ENCODE measurements at places on chromosomes 16 and 17.

- no peak for DNase-seq
These were observed 146.8 kb upstream of the GSE1 start for GRCh38 chr16:85466304-85466700.

DNA sequence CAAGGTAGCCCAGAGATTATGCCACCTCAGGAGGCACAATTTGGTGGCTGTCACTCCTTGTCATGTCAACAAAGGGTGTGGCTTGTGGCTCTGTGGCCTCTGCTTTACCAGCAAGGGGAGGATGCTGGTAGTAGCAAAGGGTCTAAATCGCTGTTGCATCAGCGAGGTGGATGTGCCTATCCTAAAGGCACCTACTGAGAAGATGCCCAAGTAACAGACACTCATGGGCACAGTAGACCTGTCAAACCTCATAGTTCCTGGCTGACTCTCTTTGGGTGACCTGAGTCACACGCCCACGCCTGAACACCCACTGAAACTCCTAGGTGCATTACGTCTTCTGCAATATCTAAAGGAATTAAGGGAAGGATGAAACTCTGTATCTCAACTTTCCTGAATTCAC, 139.5 kb downstream of the PRKCB start:
- no peak for DNase-seq

GRCh38 chr17:76996741-76997694, 128.8 kb downstream of the MGAT5B start:
- DNase-seq = peak; percentile 25

- DNase-seq = no peak
These were observed 21.3 kb upstream of the CCDC182 start for GRCh38 chr17:57766318-57766943.

GRCh38 chr17:34579979-34580684, 750 bp downstream of the TMEM132E start:
- no peak for DNase-seq

GRCh38 chr17:49573510-49574322, 2.0 kb upstream of the NXPH3 start:
- DNase-seq = no peak

- no peak for DNase-seq
These were observed 122.9 kb downstream of the METRNL start for GRCh38 chr17:83202002-83203000.

DNA sequence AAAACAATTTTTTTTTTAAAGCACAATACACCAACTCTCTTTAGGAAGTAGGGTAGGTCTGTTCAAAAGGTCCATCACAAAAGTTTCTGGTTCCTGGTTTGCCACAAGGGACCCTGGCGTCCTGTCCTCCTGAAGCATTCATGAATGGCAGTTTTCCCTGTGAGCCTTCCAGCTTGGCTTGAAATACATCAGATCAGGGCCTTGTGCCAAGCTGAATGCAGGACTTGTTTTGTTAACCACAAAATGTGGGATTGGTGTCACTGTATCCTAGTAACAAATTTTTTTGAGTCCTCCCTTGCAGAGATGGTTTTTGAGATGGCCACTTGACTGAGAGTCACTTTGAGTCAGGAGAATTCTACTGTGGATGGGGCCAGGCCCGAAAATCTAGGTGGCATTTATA, 3.9 kb downstream of the GNAO1 start:
- DNase-seq = no peak

GRCh38 chr17:48618256-48618896, 3.3 kb upstream of the HOXB8 start:
- peak; percentile 89 for DNase-seq

DNA sequence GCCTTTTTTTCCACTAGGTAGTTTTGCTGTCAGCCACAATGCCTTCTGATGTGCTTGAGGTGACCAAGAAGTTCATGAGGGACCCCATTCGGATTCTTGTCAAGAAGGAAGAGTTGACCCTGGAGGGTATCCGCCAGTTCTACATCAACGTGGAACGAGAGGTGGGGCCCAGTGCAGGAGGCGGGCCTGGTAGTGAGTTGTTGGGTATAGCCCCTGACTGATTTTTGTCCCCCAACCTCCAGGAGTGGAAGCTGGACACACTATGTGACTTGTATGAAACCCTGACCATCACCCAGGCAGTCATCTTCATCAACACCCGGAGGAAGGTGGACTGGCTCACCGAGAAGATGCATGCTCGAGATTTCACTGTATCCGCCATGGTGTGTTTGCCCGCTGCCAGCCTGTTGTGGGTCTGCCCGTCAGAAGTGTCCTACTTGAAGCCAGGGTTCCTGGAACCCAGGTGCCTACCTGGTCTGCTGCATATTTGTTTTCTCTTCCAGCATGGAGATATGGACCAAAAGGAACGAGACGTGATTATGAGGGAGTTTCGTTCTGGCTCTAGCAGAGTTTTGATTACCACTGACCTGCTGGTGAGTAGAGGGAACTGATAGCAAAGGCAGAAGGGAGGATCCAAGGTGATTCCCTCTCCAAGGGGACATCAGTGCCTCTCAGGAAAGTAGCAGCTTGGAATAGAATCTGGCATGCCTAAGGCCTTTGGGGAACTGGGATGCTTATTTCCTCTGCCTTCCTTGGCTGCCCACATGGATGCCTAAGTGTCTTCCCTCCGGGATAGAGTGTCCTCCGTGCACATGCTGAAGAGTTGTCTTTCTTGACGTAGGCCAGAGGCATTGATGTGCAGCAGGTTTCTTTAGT, 1.9 kb upstream of the CD68 start:
- no peak for DNase-seq

DNA sequence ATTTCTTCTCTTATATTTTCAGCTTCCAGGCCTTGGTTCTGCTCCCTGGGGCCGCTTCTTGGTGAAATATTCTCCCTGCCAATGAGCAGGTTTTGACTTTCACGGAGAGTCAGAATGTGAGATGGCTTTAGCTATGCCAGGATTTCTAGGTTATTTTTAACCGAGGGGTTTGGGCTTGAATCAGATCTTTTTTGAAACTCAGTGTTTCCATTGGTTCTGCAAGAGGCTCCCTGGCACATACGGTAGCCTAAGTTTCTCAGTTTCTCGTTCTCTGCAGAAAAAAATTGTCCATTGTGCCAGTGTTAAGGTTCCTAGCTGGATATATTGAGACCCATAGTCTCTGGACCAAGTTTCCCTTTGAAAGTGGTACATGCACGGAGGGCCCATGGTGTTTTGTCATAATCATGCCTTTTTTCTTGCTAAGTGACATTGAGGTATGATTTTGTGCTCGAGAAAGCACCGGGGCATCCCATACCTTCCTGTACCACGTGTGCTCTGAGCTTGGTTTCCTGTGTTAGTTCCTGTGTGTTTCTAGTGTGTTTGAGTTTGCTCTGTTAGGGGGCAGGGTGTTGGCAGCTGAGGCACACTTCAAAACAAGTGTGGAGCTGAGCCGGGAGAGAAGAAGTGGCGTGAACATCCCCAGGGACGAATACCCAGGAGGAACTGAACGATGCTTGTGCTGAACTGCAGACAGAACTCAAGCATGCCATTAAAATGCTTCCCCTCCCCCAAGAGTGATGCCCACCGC, 127.2 kb downstream of the HS3ST3B1 start:
- DNase-seq = peak; percentile 71

DNA sequence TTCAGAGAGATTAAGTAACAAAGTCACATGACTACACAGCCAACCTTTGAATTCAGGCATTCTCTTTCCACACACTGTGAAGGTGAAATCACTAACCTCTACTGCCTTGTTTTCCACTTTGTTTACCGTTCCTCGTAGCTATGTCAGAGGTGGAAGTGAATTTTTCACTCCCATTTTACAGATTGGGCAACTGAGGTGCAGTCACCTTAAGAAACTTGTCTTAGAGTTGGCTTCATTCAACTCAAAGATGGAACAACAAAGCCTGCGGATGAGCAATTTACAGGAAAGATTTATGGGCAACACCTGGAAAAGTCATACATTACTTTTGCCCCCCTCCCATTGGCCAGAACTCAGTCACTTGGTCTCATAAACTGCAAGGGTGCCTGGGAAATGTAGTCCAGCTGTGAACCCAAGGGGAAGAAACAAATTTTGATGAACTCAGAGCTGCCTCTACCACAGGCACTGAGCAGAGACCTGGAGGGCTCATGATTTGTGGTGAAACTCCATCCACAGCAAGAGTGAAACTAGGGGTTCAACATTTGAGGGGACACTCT, 784.6 kb upstream of the EEF2KMT start:
- DNase-seq = no peak

GRCh38 chr16:84864326-84864955, 44.7 kb downstream of the CRISPLD2 start:
- DNase-seq = no peak

- DNase-seq = peak; percentile 14
These were observed 844 bp downstream of the TAOK2 start for GRCh38 chr16:29974291-29975133.

DNA sequence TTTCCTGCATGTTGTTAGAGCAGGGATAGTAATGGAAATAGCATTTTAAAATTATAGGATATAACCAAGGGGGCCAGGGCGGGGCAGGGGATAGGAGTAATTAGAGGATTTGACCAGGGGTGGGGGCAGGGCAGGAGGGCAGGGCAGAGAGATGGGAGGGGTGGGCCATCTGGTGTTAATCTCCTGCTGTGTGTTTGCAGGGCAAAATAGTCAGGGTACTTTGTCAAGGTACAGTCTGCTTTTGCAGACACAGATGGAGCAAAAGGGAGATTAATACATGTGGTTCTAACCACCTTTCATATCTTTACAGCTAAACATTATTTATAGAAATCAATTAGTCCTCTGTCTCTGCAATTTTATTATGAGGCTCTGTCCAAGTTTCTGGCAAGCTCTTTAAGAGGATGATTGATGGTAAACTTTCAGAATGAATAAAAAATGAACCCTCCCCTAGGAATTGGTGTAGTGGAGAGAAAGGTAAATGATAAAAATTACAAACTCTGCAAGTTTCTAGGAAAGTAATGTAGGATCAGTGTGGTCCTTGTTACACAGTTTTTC, 6.6 kb downstream of the ANKFN1 start:
- DNase-seq = no peak

- no peak for DNase-seq
These were observed 334.8 kb downstream of the CBLN1 start for GRCh38 chr16:48946686-48947370.

DNA sequence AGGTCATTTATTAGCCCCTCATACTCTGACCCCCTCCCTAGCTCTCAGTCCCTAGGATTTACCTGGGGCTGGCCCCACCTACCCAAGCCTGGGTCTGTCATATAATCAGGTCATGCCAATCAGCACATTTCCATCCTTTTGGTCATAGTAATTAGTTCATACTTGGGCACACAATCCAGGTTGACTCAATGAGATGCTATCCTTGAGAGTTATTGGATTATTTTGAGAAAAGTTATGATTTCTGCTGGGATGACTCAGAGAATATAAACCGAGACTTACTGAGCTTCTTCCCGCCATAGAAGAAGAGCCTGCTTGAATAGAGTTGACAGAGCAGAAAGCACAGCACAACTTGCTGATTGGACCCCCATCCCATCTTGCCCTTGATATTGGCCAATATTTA, 331.5 kb downstream of the CBLN1 start:
- DNase-seq = no peak

DNA sequence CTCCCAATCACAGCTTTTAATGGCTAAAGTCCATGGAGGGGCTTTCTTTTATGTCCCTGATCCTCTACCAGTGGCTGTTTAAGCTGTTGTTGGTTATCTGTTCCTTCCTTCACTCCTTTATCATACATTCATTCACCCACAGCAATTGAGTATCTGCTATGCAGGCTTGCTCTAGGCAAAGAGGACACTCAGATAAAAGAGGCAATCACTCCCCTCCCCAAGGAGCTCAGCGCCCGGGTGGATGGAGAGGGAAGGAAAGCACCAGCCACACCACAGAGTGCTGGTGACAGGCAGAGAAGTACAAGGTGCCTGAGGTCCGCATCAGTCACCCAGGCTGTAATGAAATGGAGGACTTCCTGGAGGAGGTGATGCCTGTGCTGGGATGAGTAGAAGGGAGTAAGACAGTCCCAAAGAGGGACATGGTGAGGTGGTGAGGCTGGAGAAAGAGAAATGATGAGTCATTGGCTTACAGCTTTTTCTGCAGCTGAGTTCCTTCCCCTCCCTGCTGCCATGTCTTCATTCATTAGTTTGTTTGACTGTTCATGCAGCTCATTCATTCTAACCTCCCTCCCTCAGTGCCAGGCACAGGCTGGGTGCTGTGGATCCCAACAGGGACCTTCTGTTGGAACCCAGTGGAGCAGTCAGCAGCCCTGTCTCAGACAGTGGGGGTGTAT, 12.8 kb upstream of the NGFR start:
- DNase-seq = no peak

GRCh38 chr17:6420173-6420641, 14.7 kb downstream of the AIPL1 start:
- peak; percentile 32 for DNase-seq

- DNase-seq = peak; percentile 10
These were observed 157.0 kb downstream of the CPPED1 start for GRCh38 chr16:12646490-12647274.

- no peak for DNase-seq
These were observed 583 bp downstream of the ATXN2L start for GRCh38 chr16:28823291-28823872.

GRCh38 chr17:42253578-42253977, 22.6 kb downstream of the STAT5B start:
- DNase-seq = no peak

DNA sequence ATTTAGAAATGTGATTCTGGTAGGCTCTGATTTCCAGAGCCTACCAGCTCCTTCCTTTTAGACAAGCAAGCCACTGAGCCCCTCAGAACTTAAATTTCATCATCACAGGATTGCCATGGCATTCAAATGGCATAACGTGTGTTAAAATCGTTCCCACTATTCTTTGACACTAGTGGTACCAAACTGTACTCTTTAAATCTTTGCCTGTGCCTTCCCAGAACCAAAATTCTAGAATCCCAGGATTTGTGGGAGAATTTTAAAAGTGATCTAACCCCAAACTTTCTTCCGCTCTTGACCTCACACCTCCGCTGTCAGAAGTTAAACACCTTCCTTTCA, 287 bp upstream of the INTS2 start:
- DNase-seq = no peak

DNA sequence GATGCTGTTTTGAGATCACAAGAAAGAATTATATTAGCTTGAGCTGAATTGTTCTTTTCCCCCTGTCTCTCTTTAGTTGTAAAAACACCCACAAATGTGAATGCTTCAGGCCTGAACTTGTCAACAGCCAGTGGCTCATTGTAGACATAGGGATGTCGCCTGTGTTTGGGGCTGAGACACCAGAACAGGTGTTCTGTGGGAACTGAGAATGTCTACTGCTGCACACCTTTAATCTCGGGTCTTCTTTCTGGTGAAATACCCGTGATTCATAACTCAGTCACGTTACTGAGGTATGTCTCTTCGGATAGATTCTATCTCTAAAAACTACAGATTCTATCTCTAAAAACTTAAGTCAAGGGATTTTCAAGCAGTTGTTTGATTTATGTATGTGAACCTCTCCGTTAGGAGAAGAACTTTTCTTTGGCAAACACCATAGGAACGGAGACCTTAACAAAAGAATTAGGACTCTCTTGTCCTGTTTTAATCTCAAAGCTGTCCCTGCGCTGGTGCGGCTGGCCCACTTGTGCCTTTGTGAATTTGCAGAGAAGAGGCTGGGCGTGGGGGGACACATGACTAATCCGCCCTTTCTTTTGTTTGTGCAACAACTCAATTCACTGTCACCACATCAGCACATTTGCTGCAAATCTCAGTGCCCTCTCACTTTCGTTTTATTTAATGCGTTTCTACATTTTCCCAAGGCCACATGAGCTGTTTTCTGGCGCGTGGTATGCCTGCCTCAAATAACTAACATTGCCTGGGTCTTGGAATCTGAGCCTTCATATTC, 643.0 kb downstream of the MAF start:
- peak; percentile 36 for DNase-seq

Data from CD4-positive, alpha-beta T cell treated with Interleukin-17A for 4 hours (primary cell).